ENCODE measurements at places on chromosomes 2 and 18. TPM values are rescaled to one million over a fixed set of nuclear protein-coding genes. Genes with fewer than 3 reads are reported as not detected.

DNA sequence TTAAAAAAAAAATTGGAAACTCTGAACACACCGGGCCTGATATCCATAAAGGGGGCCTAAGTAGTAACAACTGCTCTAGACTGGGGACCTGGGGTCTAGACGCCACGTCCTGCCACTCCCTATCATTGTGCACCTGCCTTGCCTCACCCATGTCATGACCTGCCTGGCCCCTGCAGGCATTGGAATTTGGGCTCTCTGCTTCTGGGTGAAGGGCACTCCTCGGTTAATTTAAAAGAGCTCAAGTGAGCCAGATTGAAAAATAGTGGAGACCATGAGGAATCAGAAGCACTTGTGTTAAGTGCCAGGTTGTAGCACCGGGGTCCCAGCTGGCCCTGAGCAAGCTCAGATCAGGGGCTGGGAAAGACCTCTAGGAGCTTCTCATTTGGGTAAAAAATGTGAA is 48.1 kb downstream of the SLC4A1AP start:
- H3K4me3 ChIP-seq = no peak overlapping the region
- no peak for DNase-seq
- no peak overlapping the region for H3K27ac ChIP-seq
- H3K36me3 ChIP-seq = no peaks in the 10 kb centered on the region
- H3K27me3 ChIP-seq = peaks cover 13% of the 10 kb centered on the region

DNA sequence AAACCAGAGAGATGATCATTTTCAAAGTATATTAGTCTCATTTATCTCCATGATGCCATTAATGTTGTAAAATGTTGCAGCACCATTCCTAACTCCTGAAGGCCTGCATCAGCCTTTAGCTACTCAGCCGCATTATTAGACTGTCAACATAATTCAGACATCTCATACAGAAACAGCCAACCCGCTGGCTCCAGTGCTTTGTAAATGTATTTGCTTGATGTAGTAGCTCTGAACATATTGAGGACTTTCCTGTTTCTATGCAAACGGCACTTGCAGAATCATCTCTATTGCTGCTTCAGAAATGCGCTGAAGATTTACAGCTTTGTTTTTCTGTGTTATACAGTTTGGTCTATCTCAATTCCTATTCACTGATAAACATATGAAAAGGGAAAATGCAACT is 372.2 kb downstream of the DSEL start:
- H3K4me3 ChIP-seq = no peak overlapping the region
- no peaks in the 10 kb centered on the region for H3K27me3 ChIP-seq
- H3K27ac ChIP-seq = no peak overlapping the region
- H3K36me3 ChIP-seq = no peaks in the 10 kb centered on the region
- no peak for DNase-seq

DNA sequence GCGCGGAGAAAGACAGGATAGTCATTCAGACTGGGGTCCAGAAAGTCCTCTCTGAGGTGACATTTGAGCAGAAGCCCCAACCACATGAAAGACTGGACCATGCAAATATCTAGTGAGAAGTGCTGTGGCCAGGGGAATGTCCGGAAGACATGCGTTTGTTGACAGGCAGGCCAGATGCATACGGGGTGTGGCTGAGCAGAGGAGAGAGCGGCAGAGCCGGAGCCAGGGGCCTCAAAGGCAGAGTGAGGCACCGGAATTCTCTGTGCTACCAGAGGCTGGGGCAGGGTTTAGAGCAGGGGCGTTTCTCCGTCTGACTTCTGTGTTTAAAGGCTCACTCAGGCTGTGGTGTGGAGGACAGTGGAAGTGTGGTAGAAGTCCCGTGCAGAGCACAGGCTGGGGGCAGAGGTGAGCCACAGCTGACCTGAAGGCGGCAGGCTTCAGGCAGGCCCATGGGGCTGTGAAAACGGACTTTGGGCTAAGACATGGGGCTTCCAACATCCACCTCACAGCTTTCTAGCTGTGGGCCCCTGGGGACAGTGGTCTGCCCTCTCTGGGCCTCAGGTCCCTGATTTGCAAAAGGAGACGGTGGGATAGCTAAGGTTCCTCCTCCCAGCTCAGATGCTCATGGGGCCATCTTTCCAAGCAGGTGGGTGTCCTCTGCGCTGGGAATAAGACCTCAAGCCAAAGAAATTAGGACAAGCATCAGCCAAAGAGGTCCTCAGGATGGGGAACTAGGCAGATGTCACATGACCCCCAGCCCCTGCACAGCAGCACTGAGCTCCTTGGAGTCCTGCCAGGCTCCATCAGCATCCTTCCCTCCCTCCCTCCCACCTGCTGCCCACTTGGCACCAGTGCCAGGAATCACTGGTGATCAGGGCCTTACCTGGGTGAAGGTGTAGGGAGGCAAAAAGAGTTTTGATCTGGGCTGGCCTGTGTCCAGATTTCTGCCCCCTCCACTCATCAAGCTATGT is 11.2 kb downstream of the RUFY4 start:
- H3K4me1 ChIP-seq = peaks cover 3% of the 10 kb centered on the region
- H3K36me3 ChIP-seq = no peaks in the 10 kb centered on the region
- DNase-seq = no peak
- H3K27me3 ChIP-seq = no peaks in the 10 kb centered on the region

DNA sequence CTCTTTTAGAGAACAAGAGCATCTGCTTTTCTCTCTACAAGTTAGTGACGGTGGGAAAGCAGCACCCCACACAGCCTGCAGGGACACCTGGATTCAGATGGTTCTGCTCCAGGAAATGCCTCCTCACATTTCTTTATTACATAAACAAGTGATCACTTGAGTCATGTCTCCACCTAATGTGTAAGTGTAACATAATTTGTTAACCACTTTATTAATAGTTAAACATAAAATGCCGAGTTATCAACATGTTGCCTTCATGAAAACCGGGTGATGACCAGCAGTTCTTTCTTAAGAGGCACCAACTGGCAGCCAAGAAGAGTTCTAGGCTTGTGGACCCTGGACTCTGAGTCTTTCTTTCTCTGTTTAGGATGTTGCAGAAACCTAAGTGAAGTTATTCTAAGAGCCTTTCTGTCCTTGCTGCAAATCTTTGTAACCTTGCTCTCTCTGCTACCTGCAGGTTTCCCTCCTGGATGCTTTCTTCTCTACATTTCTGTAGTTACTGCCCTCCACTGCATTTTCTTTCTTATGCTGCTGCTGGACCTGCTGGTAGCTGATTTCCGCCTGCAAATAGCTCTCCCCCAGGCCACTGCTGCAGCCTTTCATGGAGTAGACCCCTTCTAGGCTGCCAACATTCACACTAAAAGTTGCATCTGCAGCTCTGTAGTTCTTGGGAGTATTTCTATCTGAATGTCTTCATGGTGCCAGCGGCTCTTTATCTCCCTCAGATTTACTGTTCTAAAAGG is 24.3 kb downstream of the UPP2 start:
- no peak overlapping the region for H3K4me3 ChIP-seq
- H3K27ac ChIP-seq = peak overlapping the region; percentile 81
- DNase-seq = no peak
- H3K27me3 ChIP-seq = peaks cover 15% of the 10 kb centered on the region
- no peaks in the 10 kb centered on the region for H3K36me3 ChIP-seq

DNA sequence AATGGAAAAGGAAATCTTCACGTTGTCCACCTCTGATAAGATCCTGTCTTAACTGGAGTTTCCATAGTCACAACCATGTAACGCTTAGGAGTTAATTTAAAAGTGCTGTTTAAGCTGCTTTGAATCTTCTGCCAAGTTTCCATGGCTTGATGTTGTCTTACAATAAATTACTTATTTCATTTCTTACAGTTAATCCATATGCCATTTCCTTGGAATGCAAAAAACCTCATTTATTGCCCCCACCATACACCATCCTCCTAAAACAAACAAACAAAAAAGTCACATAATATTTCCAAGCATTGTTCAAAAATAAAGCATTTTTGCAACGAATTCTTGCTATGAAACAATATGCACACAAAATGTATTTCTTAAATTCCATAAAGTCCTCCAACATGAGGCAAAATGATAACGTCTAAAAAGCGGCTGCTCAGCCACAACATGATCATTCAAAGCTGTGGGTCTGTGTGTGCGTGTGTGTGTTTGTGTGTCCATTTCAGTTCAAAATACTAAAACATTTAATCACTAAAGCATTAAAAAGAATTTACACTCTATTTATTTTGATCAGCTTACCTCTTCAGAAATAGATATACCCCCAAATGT is 46.8 kb upstream of the PXDN start:
- no peak overlapping the region for H3K27ac ChIP-seq
- H3K4me1 ChIP-seq = peaks cover 13% of the 10 kb centered on the region
- no peak overlapping the region for H3K4me3 ChIP-seq
- no peaks in the 10 kb centered on the region for H3K36me3 ChIP-seq
- DNase-seq = no peak

- no peak overlapping the region for H3K27ac ChIP-seq
- no peak overlapping the region for H3K4me3 ChIP-seq
- no peaks in the 10 kb centered on the region for H3K36me3 ChIP-seq
- H3K4me1 ChIP-seq = peaks cover 7% of the 10 kb centered on the region
- DNase-seq = no peak
These were observed 61.0 kb downstream of the GRB14 start for GRCh38 chr2:164560181-164560792.

DNA sequence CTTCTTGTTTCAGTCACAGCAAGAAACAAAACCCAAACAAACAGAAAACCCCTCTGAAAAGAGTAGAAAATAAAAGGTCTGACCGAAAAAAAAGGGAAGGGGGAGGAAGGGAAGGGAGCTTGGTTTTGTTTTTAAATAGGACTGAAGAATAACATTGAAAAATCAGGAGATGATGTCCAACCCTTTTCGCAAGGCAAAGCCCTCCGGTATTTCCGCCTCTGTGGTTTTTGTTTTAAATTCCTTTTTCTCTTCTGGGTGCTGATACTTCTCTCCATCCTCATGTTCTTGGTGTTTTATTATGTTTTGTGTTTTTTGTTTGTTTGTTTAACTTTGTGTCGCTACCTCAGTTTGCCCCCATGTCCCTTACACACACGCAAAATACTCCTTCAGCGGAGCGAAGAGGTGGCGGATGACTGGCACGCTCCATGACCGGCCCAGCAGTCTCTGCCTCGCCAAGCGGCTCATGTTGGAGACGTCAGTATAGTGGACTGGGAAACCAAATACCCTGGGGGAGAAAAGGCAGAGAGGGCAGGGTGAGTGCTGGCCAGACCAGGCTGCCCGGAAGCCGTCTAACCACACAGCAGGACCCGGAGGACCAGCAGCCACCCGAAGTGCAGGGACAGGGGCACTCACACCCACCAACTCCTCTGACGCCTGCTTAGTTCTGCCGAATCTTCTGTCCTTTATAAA is 65.7 kb upstream of the POMC start:
- H3K4me3 ChIP-seq = no peak overlapping the region
- peaks cover 26% of the 10 kb centered on the region for H3K4me1 ChIP-seq
- no peak overlapping the region for H3K27ac ChIP-seq
- peaks cover 58% of the 10 kb centered on the region for H3K36me3 ChIP-seq

UGT1A9 gene
- total RNA-seq = not detected

- H3K27ac ChIP-seq = peak overlapping the region; percentile 71
- peaks cover 21% of the 10 kb centered on the region for H3K4me1 ChIP-seq
- no peak overlapping the region for H3K4me3 ChIP-seq
- no peaks in the 10 kb centered on the region for H3K27me3 ChIP-seq
- no peaks in the 10 kb centered on the region for H3K36me3 ChIP-seq
- no peak for DNase-seq
These were observed 15.2 kb downstream of the SMYD1 start for GRCh38 chr2:88082781-88083180.

GRCh38 chr2:188609321-188610049 is 317.8 kb downstream of the GULP1 start:
- no peak overlapping the region for H3K27ac ChIP-seq
- DNase-seq = no peak
- peaks cover 4% of the 10 kb centered on the region for H3K4me1 ChIP-seq
- peaks cover 5% of the 10 kb centered on the region for H3K36me3 ChIP-seq
- no peaks in the 10 kb centered on the region for H3K27me3 ChIP-seq
- H3K4me3 ChIP-seq = no peak overlapping the region

GRCh38 chr2:85015653-85016360 is 44.8 kb downstream of the KCMF1 start:
- H3K27ac ChIP-seq = no peak overlapping the region
- no peaks in the 10 kb centered on the region for H3K27me3 ChIP-seq
- no peak overlapping the region for H3K4me3 ChIP-seq
- H3K36me3 ChIP-seq = peaks cover 2% of the 10 kb centered on the region
- DNase-seq = no peak
- H3K4me1 ChIP-seq = peaks cover 68% of the 10 kb centered on the region

GPR45 gene
- not detected for total RNA-seq

DNA sequence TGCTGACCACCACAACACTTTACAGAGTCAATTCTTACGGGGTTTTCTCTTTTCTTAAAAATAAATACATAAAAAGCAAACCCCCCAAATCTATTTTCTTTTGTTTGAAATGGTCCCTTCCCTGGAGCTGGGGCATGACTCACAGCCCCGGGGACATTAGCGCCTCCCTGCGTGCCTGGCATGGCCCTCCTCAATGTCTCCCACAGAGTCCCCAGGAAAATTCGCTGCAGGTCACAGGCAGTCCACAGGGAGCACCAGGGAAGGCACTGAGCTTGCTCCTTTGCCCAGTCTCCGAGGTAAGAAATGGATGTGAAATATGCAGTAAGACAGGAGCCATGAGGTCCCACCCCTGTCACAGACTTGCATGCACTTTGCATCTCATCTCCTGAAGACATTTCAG is 142.5 kb downstream of the LAMA1 start:
- peaks cover 60% of the 10 kb centered on the region for H3K36me3 ChIP-seq
- peak overlapping the region; percentile 23 for H3K27ac ChIP-seq

SESTD1 gene
- total RNA-seq = 37.9 TPM

CCDC178 gene
- total RNA-seq = not detected

DNA sequence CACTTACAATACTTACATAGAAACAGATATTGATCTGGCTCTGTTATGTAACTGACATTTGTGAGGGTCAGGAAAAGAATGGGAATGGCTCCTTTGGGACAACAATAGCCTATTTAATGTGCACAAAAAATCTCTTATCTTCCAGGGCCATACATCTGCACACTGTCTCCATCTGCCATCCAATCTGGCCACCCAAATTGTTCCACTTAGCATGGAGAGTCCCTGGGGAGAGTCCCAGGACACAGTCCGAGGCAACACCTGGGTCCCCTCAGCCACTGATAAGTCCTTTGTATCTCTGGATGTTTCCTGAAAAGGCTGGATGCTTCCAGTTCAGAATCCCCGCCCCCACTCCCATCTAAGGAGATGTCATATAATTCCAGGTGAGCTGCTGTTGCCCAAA is 274.2 kb upstream of the NCKAP5 start:
- H3K36me3 ChIP-seq = no peaks in the 10 kb centered on the region
- no peak overlapping the region for H3K27ac ChIP-seq
- DNase-seq = no peak
- H3K4me3 ChIP-seq = no peak overlapping the region
- H3K4me1 ChIP-seq = peaks cover 8% of the 10 kb centered on the region
- H3K27me3 ChIP-seq = no peaks in the 10 kb centered on the region

COL4A4 gene
- 1.9 TPM for total RNA-seq

DNA sequence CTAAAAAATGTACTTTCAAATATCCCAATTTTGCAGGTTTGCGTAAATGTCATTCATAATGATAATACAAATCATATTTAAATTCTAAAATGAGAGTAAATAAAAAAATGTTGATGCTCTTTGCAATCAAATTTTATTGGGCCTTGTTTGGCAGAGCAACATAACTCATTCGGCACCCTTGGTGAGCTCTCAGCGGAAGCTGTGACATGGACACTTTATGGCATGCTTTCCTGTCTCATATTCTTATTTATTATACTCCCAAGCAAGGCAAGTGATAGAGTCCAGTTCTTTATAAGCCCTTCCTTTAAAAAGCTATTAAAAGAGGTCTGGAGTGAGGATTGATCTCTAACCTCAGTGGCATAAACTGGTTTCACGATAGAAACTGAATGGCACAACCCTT is 1493.2 kb upstream of the NXPH2 start:
- no peak overlapping the region for H3K27ac ChIP-seq
- H3K27me3 ChIP-seq = no peaks in the 10 kb centered on the region
- DNase-seq = no peak
- no peaks in the 10 kb centered on the region for H3K4me1 ChIP-seq
- H3K36me3 ChIP-seq = peaks cover 3% of the 10 kb centered on the region

GRCh38 chr2:110675679-110676078 is 2.2 kb downstream of the BUB1 start:
- no peak for DNase-seq
- peaks cover 44% of the 10 kb centered on the region for H3K4me1 ChIP-seq
- H3K27ac ChIP-seq = no peak overlapping the region

Measured in WTC11 (cell line).